Coronary artery (tissue), 2 donors: ENCODE measurements at places on chromosomes 1 and 21.

DNA sequence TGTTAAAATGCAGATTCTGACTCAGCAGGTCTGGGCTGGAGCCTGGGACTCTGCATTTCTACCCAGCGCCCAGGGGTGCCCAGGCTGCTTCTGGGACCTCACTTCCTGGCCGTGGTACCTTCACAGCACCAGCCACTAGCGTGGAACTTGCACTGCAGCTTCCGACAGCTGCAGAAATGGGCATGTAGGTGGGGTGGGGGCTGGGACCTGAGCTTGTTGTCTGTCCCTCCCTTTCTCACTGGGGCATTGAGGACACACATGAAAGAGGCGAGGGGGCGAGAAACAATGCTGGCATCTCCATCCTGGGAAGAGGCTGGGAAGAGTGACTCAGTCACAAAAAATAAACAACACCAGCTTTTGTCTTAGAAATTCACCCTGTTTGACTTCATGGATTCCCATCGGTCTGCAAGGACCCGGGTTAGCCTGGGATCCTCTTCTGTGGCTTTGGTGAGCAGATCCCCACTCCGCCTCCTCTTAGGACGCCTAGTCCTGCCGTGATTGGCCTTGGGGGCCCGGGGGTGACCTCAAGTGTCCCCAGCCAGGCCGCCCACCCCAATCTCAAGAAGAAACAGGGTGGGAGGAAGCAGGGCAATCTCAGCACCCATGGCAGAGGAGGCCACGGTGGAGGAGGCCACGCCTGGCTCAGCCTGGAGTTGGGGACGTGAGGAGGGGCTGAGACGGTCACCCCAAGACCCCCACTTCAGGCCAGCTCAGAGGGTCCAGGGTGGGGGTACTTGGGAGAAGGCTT, 29.9 kb upstream of the POFUT2 start:
- no peak for DNase-seq

GRCh38 chr1:205291596-205291995, 29.9 kb downstream of the NUAK2 start:
- DNase-seq: no peak

- no peak for DNase-seq
Observed at GRCh38 chr21:27209546-27209945, 242.7 kb upstream of the ADAMTS5 start.

DNA sequence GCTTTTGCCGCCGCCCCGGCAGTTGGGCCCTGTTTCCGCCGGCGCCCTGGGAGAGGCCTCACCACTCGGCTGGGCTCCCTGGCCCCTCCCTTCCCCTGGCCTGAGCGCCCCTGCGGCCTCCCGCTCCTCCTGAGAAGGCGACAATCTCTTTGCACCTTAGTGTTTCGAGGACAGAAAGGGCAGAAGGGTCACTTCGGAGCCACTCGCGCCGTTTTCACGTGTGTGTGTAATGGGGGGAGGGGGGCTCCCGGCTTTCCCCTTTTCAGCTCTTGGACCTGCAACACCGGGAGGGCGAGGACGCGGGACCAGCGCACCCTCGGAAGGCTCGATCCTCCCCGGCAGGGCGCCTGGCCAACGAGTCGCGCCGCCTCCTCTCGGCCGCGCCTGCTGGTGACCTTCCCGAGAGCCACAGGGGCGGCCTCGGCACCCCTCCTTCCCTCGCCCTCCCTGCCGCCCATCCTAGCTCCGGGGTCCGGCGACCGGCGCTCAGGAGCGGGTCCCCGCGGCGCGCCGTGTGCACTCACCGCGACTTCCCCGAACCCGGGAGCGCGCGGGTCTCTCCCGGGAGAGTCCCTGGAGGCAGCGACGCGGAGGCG, 432 bp upstream of the SIM2 start:
- no peak for DNase-seq

GRCh38 chr1:26627954-26628353, 67.9 kb upstream of the ARID1A start:
- DNase-seq: no peak

DNA sequence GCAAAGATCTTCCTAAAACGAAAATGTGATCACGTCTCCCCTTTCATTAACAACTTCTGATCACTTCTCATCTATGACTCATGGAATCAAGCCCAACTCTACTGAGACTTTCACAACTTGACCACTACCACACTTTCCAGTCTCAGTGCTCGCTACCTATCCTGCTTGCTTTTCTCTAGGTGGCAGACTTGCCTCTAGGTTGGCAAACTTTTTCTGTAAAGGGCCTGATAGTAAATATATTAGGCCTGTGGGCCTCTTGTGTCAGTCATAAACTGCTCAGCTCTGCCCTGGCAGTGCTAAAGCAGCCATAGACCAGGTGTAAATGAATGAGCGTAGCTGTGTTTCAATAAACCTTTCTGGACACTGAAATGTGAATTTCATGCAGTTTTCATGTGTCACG, 21.5 kb upstream of the HMGB4 start:
- no peak for DNase-seq

GRCh38 chr1:211257826-211258225, 1.3 kb upstream of the RCOR3 start:
- no peak for DNase-seq

DNA sequence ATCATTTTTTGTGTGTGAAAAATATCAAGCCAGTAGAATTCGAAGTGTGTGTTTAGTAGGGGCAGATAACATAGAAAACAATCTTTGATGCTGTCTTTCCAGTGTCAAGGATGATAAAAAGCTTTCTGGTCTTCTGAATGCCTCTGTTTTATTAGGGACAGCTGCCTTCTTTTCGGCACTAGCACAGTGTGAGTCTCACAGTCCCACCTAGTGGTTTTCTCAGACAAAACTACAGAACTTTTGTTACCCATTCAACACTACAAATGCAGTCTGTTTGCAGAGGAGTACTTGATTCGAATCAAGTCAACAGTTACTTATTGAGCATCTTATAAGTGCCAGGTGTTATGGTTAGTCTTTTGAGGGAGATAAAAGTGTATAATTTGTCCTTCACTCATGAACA, 30.6 kb upstream of the MCOLN3 start:
- no peak for DNase-seq

DNA sequence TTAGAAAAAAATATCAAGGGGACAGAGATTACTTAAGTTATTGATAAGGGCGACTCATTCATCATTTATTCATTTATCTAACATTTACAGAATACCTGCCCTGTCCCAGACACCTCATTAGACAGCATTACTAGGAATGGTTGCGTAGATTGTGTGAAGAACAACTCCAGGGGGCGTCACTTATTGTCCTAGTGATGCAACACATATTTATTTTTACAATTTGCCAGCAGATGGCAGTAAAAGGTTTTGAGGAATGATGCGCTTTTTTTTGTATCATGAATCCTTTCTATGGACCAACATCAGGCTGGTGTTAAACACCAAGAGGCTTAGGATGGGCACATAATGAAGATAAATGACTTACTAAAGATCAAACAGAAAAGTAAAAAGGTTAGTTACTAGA, 5.5 kb downstream of the NCAM2 start:
- DNase-seq: no peak

GRCh38 chr1:218692808-218693207, 347.7 kb downstream of the TGFB2 start:
- no peak for DNase-seq

DNA sequence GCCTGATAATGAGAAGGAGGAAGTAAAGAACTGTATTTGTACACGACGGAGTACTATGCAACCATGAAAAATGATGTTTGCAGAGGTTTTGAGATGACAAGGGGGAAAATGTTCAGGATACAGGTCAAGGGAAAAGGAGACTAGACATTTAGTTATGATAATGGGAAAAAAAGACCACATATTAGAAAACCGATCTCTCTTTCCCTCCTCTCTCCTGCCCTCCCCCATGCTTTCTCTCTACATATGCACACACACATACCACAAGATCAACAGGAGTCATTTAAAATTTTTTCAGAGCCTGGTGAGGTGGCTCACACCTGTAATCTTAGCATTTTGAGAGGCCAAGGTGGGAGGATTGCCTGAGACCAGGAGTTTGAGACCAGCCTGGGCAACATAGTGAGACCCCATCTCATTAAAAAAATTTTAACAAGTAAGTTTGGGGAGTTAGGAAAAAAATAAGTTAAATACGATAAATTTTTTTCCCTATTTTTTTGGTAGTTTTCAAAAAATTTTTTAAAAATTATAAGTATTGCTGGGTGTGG, 44.5 kb downstream of the ECE1 start:
- no peak for DNase-seq

DNA sequence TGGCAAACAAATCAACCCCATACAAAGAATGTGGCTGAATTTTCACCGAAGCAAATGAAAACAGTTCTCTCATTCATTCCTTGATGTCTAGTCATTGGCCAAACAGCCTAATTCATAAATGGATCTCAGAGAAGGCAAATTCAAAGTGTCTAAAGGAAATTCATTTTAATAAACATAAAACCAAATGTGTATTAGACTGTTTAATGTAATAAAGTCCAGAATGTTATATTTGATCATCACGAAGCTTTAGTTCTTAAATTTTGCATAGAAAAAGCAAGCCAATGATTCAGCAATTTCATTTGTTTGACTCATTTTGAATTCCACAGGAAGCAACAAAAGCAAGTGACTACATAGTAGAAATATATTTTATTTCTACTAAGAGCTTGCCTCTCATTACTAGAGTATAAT, 379.2 kb upstream of the ADAMTS5 start:
- no peak for DNase-seq

DNA sequence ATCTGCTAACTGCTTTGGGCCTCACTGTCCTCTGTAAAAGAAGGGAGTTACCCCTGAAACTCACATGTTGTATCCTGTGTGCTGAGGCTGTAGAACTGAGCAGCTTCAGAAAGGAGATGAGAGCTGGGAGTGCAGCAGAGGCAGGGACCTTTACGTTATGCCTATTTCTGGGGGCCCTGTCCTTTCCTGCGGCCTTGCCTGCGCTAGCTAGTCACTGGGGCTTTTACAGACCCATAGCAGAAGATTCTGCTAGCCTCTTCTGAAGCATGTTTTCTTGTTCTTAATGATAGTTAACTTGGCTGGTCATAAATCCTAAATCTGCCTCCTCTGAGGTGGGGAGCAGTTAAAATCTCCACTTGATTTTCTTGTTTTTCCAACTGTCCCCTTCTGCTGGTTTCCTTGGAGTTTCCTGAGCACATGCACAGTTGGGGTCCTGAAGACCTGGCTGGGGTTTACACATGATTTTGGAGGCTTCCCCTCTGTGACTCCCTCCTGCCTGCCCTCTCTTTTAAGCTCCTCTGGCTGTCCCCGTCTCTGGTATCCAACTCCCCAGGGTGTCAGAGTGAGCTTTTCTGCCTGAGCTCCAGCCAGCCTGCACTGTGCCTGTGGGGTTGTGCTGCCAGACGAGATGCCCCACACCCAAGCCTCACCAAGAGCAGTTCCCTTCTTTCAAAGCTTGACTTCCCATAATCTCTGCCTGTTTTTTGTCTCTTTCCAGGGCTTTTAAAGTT, 76.6 kb downstream of the NOS1AP start:
- DNase-seq: no peak

- DNase-seq: no peak
Observed at GRCh38 chr1:82323144-82323841, 522.6 kb downstream of the ADGRL2 start.

DNA sequence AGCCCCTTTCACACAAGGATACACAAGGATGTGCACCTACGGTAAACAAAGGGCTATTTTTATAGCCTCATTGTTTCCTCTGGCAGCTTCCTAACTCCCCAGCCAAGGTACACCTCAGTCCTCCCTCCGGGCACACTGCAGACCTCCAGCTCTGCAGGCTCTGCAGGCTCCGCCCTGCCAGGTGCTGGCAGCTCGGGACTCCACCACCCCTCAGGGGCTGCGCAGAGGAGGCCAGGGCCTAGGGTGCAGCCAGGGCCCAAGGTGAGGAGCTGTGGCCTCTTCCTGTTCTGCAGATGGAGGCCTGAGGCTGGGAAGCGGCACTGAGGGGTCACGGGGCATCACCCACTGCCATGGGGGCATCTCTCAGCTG, 19.8 kb upstream of the CLSTN1 start:
- DNase-seq: no peak

DNA sequence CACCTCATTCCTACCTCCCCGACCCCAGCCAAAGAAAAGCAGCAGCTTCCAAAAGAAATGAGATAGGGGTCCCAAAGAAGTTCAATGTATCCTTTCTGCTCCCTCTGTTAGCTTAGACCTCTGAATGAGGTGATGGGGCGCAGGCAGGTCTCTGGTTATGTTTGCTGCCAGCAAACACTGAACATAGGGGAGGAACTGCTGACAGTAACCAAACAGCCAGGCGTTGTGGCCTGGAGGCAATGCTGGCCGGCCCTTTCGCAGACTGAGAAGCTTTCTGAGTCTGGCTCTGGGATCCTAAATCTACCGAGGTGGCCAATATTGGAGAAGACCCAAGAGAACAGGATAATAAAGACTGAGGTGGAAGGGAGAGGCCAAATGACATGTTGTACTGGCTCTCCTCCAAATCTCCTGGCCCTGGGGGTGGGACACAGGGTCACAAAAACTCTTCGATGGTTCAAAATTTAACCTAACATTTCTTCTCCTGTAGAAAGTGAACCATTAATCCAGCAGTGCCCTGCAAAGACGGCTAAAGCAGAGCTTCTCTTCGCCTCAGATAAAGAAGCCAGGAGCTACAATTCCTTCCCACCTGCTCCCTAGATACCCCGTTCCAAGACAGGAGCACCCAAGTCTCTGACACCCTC, 19.6 kb downstream of the SSR2 start:
- no peak for DNase-seq

GRCh38 chr1:58515794-58516401, 30.6 kb downstream of the OMA1 start:
- DNase-seq: no peak

GRCh38 chr1:16882986-16883385, 12.8 kb upstream of the RNU1-2 start:
- no peak for DNase-seq
